ENCODE measurements at places on chromosomes 2 and 18. TPM values are rescaled to one million over a fixed set of nuclear protein-coding genes. Genes with fewer than 3 reads are reported as not detected.

DNA sequence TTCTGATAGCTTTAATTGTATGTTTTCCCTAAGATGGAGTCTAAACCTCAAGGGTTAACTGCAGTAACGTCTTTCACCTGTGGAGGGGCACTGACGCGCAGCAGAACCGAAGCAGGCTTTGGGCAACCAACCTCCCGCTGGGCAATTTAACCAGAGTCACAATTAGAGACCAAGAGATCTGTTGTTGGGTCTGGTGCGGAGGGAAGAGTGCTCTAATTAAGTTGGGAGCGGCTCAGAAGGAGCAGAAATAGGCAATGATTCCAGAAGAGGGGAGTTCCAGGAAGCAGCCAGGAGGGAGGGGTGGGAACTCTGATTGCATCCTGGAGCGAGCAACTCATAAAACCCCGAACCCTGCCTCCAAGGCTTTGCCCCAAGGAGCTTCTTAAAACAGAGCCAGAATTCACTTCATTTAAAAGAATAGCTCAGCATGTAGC lies 245.8 kb downstream of the PAX3 start:
- peak; percentile 51 for DNase-seq

- DNase-seq, result peak; percentile 11
These were observed 198.5 kb downstream of the OTX1 start for GRCh38 chr2:63249161-63249560.

DNA sequence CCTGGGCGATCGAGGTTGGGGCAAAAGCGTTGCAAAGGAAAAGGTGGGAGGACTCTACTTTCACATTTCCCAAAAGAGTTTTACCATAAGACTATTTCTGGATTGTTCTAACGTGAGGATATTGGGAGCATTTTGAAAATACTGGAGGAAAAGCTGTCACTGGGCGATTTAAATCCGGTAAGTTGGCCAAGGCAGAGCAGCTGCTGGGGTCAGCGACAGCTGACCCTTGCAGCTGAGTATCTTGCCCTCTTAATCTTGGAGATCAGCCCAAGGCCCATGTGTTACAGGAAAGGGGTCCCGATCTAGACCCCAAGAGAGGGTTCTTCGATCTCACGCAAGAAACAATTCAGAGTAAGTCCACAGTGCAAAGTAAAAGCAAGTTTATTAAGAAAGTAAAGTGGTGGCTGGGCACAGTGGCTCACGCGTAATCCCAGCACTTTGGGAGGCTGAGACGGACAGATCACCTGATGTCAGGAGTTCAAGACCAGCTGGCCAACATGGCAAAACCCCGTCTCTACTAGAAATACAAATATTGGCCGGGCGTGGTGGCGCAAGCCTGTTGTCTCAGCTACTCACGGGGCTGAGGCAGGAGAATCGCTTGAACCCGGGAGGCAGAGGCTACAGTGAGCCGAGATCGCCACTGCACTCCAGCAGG lies 964 bp upstream of the ST3GAL5 start:
- DNase-seq, result peak; percentile 33

DNA sequence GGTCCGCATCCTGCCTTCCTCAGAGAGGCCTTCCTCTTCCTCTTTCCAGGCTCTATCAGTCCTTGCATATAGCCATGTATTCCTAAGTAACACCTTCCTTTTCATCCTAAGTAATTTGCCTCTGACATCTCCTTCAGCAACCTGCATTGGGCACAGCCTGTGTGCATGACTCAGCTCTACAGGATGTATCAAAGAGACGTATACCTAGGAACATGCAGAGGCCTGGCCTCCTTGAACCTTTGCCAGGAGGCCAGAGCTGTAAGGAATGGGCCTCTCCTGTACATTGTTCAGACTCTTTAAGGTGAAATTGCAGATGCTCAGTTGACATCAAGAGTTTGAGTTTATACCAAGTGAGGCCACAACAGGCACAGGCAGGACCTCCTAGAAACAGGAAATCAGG lies 76.0 kb upstream of the CELF4 start:
- no peak for DNase-seq

- DNase-seq, result no peak
These were observed 436.2 kb upstream of the SMIM21 start for GRCh38 chr18:75863696-75864095.

GRCh38 chr2:67313536-67313935 lies 83.6 kb upstream of the ETAA1 start:
- no peak for DNase-seq

- DNase-seq, result no peak
These were observed 15.5 kb downstream of the KCNS3 start for GRCh38 chr2:17894005-17894404.

DNA sequence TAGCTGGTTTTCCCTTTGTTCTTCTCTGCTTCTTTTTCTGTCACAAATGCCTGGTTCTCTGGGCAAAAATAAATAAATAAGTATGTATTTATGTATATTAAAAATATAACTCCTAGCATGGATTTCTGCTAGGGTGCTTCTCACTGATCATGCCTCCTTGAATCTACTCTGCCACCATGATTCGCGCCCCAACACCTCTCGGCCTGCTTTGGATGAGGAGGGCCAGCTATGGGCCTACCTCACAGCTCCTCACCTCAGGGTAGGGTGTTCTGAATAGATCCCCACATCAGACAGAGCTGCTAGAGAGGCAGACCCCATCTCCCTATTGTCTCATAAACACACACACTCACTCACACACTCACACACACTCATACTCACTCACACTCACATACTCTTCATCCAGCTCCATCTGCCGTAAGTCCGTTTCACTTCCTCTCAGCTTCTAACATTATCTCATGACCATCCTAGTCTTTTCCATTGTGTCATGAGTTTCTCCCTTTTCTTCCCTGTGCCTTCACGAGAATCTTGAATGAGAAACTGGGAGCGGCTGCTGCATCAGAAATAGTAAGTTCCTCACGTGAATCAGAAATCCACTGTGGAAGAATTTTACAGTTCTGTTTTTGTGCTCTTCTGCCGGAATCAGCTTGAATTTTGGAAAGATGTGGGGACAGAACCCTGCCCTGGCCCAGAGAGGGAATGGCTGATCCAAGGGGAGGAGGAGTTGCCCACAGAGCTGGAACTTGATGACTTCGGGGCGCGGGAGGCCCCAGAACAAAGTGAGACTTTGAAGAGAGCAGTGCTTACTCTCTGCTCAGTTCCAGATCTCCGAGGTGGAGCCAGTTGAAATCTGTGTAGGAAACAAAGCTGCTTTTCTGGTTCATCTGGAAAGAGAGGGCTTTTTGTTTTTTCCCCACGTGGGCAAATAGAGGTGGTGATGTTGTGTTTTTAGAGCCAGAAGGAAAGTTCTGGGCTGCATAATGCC lies 20.9 kb downstream of the ANXA4 start:
- DNase-seq, result peak; percentile 93

- DNase-seq, result no peak
These were observed 711 bp downstream of the SFXN5 start for GRCh38 chr2:73070643-73071359.

DNA sequence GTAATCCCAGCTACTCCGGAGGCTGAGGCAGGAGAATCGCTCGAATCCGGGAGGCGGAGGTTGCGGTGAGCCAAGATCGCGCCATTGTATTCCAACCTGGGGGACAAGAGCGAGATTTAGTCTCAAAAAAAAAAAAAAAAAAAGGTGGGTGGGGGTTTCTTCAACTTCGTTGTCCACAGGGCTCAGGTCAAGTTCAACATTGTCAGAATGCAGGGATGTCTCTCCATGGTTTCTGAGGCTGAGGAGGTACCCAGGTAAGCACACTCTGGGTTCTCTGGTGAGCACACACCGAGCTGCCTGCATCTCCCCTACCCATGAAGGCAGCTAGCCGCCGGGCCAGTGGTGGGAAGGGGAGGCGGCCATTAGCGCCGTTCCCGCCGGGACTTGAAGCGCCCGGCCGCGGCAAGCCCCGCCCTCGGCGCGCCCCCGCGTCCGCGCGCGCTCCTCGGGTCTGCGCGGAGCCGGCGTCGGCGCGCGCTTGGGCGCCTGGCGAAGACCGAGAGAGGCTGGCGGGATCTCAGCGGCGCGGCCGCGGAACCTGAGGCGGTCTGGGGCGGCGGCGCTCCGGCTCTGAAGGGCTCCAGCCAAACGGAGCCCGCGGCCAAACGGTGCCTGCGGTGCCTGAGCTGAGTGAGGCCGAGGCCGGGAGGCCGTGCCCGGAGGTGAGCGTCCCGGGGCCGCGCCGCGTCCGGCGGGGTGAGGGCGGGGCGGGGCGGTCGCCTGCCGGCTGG lies at the start of gene UBXN2A:
Gene UBXN2A (plus strand): TSS at position 477 of the 731 bp plus-strand sequence. CDS start 17,852 bp downstream, outside the sequence.
- DNase-seq, result peak; percentile 82

DNA sequence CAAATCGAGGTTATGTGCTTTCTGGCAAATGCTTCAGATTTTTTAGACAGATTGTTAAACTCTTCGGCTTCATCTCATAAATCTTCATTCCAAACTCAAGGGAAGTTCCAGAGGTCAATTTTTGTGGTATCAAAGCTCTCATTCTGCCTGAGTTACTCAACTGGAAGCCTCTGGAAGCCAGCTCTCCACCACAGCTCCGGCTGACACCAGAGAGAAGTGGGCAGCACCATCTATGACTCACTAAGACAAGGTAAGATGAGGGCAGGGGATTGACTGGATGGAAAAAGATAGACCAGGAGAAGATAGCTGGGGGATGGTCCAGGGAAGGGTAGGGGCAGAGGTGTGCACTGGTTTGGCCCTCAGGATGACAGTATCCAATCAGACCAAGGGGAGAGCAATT lies 137.3 kb upstream of the HNRNPA3 start:
- DNase-seq, result no peak

- DNase-seq, result no peak
These were observed 6.8 kb downstream of the CPLX4 start for GRCh38 chr18:59311631-59312030.

- no peak for DNase-seq
These were observed 99.2 kb downstream of the DYNAP start for GRCh38 chr18:54690198-54690597.

DNA sequence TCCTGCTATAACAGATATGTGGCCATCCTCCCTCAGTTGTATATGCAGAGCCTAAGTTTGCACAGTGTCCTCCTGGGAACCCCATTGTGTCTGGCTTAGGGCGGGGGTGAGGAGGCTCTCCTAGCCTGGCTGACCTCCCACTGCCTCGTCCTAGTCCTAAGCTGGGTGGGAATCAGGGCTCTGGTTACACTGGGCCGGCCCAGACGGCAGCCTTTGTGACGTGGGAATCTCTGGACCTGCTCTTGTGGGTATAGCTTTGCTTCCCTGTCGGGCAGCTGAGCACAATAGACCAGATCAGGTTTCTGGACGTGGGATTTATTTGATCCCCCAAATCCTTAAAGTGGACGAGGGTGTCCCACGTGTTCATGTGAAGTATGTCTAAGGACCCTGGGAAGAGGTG lies 2.9 kb downstream of the ACKR3 start:
- no peak for DNase-seq

DNA sequence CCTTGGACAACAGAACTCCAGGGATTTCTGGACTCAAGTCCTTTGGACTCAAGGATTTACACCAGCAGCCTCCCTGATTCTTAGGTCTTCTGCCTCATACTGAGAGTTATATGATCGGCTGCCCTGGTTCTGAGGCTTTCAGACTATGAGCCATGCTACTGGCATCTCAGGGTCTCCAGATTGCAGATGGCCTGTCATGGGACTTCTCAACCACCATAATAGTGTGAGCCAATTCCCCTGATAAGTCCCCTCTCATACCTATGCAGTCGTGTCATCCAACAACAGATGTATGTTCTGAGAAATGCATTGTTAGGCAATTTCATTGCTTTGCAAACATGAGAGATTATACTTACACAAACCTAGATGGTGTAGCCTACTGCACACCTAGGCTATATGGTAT lies 61.4 kb upstream of the MSTN start:
- no peak for DNase-seq

GRCh38 chr2:162233197-162233596 lies 10.0 kb downstream of the FAP start:
- DNase-seq, result peak; percentile 51

- no peak for DNase-seq
These were observed 4.0 kb downstream of the TMEM200C start for GRCh38 chr18:5891184-5891853.

- DNase-seq, result no peak
These were observed 384.0 kb downstream of the NBAS start for GRCh38 chr2:15177103-15177502.

DNA sequence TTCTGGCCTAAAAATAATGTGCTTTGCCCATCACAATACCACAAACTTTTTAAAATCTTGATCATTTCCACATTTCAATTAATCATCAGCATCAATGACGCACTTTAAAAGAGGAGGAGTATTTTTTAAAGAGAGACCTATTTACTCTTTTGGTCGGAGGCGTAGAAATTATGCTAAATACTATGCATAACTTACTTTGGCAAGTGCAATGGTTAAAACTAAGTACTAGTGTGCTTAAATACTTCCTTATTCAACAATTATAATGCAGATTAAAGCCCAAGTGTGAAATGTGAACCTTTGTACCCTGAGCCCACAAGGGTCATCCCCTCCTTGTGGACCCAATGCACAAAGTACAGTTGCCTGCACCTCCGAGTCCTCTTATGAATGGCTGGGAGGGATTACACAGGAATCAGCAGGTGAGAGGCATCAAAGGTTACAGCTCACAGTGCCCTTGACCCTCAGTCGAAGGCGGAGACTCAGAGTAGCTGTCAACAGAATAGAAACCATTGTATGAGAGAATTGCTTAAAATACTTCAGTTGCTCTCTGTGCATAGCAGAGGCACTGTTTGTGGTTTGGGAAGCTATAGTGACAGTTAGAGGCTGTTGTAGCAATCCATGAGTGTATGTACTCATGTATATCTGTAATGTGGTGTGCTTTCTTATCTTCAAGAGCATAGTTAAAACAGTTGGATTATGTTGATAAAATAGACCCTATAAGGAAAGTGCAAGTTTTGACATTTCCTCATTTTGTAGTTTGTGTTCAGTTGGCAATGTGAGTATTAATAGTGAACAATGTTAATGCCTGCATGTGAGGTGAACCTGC lies 151.7 kb upstream of the ITGA4 start:
- DNase-seq, result peak; percentile 83

GRCh38 chr2:217105733-217106649 lies 246.1 kb upstream of the TNP1 start:
- DNase-seq, result no peak

- no peak for DNase-seq
These were observed 224.7 kb downstream of the SLC8A1 start for GRCh38 chr2:40227210-40227609.

DNA sequence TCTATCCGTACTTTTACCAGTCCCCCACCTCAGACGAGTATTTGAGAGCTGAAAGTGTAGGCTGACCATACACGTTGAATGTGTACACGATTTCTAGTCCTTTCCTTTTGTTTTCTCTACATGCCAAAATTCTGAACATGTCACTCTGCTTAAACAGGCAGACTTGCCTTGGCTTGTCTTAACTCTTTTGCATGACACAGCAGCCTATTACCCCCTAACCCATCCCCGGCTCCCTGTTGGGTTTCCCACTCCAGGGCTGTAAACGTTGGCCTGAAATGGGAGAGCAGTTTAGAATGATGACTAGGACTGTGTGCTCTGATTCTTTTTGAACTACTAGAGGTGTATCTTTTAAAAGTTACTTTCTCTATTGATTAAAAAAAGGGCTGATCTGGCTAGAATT lies 19.1 kb downstream of the MTCL1 start:
- DNase-seq, result no peak

MERTK gene
- 220 TPM for total RNA-seq

ANKRD30BL gene
- not detected for total RNA-seq

ATIC gene
- total RNA-seq, result 45.8 TPM

PTPN18 gene
- 17.2 TPM for total RNA-seq

C2orf72 gene
- total RNA-seq, result 2.0 TPM

MYL1 gene
- total RNA-seq, result not detected

Data from SK-MEL-5 (cell line).